A172 (cell line): ENCODE measurements at places on chromosomes 7 and 10. TPM values are rescaled to one million over a fixed set of nuclear protein-coding genes. Genes with fewer than 3 reads are reported as not detected.

GIMAP6 gene
- not detected in 2 replicates for total RNA-seq

CYP26C1 gene
- 0.02 TPM in 1 of 2 replicates, not detected in the other for total RNA-seq

FAM25A gene
- not detected in 2 replicates for total RNA-seq

GRCh38 chr7:126436213-126436868 lies 816.4 kb downstream of the GRM8 start:
- DNase-seq: no peak

- no peak for DNase-seq
Observed at GRCh38 chr10:130621231-130621775, 485.1 kb downstream of the GLRX3 start.
